Stimulated activated CD8-positive, alpha-beta memory T cell treated with anti-CD3 and anti-CD28 coated beads, Interleukin-7, amount 100 ng/mL, for 4 hours (primary cell): ENCODE measurements at places on chromosomes 2 and 18.

DNA sequence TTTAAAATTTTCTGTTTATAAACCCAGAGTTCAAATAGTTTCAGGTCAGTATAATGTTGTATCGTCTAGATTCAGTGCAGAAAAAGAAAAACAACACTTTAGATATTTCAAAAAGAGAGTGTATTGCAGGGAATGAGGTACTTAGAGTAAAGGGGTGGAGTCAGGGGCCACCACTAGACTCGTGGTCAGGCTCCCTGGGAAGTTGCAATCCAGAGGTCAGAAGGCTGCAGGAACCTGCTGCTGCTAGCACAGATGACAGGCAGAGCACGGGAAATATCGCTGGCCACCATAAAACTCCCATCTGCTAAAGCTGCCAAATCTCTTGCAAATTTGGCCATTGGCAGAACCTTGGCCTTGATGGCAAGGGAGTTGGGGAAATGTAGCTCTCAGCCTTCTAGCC is 64.6 kb downstream of the THNSL2 start:
- DNase-seq = no peak

DNA sequence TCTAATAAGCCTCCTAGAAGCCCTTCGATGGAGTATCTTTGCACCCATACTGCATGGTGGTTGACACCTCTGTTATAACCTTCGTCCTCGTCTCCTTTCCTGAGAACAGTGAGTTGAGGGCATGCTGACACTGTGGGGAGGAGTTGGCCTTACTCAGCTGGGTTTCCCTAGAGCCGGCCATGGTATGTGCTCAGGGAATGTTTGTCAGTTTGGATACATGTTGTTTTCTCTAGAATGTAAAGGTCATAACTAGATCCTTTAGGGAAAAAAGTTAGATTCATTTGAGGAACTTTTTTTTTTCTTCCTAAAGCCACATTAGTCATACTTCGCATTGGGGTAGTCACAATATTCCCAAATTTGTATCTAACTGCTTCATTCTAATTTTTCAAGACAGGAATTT is 106.0 kb upstream of the FOSL2 start:
- no peak for DNase-seq

GRCh38 chr2:201127570-201127969 is 11.6 kb downstream of the CFLAR start:
- DNase-seq = no peak

DNA sequence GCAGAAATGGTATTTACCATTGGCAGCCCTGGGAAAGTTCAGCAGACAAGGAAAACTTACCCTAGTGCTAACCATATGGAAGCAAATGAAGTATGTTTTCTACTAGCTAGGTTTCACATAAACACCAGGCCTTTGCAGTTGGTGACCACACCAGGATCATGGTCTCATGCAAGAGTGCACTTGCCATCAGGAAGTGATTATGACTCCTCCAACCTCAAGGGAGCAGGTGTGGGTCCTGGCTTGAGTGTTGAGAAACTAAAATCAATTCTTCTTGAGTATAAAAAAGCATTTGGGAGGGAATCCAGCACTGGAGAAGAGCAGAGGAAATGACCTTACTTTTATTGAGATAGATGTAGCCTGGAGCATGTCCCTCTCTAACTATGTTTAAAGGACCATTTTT is 56.8 kb upstream of the SPAG16 start:
- DNase-seq = no peak

- DNase-seq = no peak
Observed at GRCh38 chr18:9906481-9906880, 7.3 kb upstream of the VAPA start.

DNA sequence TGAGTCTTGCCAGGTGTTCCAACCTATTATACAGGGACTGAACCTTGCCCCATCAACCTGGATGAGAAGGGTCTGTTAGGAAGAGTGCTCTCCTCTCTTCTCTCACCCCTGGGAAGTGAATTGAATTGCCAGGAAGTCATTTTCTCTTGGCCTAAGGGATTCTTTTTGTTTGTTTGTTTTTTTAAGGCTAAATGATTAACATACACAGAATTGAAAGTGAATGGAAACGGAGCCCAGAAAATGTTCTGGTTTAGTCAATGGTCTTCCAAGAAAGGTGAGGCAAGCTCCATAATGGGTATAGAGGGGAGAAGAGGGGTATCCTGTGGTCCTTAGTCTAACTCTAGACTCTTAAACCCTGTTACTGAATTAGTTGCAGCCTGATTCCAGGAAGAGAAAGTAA is 189.1 kb downstream of the FSHR start:
- no peak for DNase-seq

GRCh38 chr18:64009305-64009704 is 39.4 kb downstream of the SERPINB8 start:
- no peak for DNase-seq

DNA sequence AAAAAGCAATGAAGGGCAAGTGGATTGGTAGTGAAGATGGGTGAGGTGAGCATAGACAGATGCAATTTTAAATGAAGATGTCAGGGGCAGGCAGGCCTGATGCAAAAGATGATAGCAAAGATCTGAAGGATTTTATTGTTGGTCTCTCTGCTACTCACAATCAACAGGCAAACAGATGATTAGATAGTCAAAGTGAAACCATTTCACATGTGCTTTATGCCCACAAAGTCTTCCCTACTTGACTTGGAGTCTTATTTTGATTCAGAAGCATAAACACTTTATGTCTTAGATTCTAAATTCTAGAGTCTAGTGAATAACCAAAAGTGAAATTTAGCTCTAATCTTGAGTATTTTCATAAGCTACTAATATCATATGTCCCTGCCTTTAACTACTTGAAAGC is 153.8 kb upstream of the HNRNPA3 start:
- no peak for DNase-seq

GRCh38 chr2:158731386-158731785 is 63.7 kb upstream of the DAPL1 start:
- no peak for DNase-seq

DNA sequence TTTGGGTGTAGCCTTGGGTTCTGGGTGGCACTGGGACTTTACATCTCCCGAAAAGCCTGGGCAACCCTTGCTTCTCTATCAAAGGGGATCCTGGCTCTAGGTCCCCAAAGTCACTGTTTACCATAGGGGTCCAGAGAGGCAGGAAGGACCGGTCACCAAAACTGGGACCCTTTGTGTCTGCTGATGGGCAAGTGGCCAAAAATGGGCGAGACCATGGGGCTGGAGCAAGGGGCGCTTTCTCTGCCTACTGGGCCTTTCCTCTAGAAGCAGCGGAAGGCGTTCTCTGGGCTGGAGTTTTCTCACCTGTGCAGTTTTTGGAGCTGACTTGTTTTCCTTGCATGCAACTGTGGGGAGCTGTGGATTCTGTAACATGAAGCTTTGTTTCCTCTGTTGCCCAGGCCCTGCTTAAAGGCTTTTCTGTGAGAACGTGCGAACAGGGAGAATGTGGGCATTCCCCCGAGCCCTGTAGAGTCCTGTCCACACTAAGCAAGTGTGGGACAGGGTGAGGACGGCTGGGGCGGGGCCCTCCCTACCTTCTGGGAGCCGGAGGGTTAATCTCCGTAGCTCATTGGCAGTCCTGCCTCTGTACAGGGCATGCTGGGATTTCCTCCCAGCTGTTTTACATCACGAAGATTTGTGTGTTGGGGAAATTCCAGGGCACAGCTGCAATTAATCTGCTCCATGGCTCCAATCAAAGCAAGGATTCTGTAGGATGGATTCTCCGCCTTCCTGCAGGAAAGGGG is 50.2 kb downstream of the TGOLN2 start:
- DNase-seq = no peak

DNA sequence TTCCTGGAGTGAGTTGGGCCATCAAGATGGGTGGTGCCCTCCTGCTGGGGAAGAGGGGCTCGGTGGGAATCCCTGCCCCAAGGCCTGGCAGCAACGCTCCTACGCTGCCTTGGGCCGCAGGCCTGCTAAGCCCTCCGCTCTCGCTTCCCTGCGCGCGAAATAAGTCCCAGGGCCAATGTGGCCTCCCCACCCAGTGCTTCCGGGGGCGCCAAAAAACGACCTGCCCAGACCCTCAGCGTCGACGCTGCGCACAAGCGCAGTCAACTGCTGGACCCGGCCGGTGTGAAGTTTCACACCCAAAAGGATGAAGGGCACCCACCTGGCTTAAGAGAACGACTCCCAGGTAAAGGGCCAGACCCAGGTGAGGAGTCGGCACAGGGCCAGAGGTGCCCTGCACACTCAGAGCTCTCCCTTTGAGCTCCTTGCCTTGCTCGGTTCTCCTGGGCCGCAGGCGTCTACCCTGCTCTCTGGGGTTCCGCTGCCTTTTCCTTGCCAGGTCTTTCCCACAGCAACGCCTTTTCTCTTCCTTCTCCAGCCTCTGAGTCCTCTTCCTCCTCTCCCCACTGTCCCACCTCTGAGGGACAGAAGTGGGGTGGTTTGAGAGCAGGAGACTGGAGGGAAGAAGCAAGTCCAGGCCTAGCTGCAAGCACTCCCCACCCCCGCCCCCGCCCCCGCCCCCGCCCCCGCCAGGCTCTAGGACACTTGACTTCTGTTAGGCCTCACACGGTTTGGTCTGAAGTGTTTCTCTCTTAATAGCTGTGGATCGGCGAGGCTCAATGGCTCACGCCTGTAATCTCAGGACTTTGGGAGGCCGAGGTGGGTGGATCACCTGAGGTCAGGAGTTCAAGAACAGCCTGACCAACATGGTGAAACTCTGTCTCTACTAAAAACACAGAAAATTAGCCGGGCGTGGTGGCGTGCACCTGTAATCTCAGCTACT is at the start of gene DNAJC5G:
TSS of gene DNAJC5G (plus strand) at position 223 of the 940 bp plus-strand sequence. CDS start 1,296 bp downstream, outside the sequence.
- no peak for DNase-seq

- DNase-seq = no peak
Observed at GRCh38 chr18:4854671-4855070, 342.4 kb downstream of the AKAIN1 start.

DNA sequence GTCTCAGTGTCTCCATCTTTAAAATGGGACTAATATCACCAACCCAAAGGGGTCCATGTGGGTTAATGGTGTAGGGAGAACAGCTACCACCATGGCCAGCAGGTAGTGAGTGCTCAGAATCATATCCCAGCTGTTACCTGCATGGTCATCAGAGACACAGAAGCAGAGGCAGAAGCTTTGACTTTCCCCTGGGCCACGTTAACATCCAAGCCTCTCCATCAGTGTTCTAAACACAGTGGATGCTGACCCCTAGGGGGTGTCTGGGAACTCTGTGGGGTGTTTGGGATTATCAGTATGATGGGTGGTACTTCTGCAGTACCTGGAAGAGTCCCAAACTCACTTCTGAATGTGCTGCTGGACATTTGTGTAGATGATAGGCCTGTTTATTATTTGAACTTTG is 93.6 kb downstream of the GYPC start:
- DNase-seq = no peak

DNA sequence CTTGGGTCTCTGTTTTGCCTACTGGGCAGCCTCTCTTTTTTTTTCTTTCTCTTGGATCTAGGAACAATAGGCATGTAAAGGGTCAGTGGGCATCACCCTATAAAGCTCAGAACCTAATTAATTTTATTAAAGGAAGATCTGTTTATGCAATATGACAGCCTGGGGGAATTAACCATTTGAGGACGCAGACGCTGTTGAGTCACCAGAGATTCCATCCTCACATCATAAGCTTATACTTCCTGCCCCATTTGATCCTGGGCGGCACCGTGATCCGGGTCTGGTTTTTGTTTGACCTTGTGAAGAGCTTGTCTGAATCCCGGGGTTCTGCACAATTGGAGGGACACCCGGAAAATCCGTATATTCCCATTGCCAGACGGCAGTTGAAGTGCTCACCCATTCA is 16.8 kb upstream of the BCL11A start:
- no peak for DNase-seq

DNA sequence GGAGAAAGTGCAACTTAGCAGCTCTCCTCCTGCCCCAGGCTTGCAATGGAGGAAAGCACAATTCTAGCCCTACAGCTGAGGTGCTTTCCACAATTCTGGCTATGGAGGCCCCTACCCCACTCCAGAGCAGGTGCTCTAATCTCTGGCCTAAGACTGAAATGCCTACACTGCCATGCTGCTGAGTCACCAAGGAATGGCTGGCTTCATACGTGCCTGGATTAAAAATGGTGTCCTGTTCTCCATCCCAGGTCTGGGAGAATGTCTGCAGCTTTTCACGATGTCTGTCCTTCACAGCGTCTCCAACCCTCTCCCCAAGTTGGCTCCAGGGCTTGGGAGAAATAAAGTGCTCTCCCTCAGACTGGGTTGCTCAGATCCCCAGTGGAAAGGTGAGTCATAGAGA is 48.5 kb downstream of the MBOAT2 start:
- no peak for DNase-seq

GRCh38 chr18:6257950-6258349 is 156.8 kb downstream of the L3MBTL4 start:
- DNase-seq = no peak

- DNase-seq = no peak
Observed at GRCh38 chr2:35741556-35741955, 614.0 kb upstream of the CRIM1 start.

GRCh38 chr2:235951982-235952381 is 216.2 kb downstream of the GBX2 start:
- DNase-seq = no peak

GRCh38 chr2:234191819-234192407 is 141.4 kb downstream of the SPP2 start:
- no peak for DNase-seq

- no peak for DNase-seq
Observed at GRCh38 chr2:228131833-228132232, 49.7 kb downstream of the SPHKAP start.

DNA sequence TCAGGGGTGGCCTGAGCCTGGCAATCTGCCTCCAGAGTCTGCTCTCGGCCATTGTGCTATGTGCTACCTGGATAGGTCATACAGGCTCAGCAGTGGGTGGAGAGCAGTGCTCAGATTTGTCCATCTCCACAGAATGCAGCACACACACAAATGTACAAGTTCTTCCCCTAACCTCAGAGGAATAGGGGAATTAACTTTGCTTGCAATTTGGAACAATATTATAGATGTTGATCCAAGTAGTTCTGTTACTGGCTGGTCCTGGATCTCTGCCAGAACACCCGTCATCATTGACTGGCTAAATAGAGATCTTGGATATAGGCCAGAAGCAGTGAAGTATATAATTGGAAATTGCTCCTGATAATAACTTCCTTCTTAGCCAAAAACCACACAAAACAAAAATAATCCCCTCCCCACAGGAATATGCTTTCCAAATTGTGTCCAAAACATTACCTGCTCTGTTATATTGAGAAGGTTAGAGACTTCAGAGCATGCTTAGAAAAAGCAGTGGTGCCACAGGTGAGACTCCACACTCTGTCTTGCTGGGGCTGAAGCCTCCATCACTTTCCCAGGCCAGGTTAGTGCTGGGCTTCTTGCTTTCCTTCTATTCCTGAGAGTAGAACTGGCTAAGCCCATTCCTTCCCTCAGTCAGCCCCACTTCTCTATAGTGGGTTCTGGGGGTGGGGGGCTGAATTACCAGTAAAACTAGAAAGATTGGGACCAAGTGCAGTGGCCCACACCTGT is 38.8 kb downstream of the NCAPH start:
- DNase-seq = no peak

GRCh38 chr18:30652387-30652786 is 390.2 kb downstream of the DSC3 start:
- DNase-seq = no peak

- DNase-seq = no peak
Observed at GRCh38 chr18:62663731-62664336, 51.5 kb upstream of the PHLPP1 start.

DNA sequence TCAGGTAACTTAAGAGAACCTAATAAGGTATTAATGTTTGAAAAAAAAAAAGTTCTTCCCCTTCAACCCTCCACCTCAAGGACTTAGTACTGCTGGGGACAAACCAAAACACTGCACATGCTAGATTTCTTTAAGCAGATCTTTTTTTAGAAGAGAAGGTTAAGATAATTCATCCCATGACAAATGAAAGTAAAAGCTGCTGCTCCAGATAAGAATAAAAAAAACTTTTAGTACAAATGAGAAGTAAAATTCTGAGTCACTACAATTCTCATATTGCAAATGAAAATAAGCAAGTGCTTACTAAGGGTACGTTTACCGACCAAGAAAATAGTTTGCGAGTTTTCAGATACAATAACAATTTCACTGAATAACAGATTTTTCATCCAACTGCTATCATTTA is 8.9 kb downstream of the STAM2 start:
- no peak for DNase-seq
